Naive thymus-derived CD8-positive, alpha-beta T cell (primary cell): ENCODE measurements at places on chromosomes 16 and 17.

- no peak for DNase-seq
These were observed 12.0 kb upstream of the ENDOV start for GRCh38 chr17:80402959-80403358.

- no peak for DNase-seq
These were observed 4.1 kb downstream of the ST6GALNAC2 start for GRCh38 chr17:76581515-76581914.

- no peak for DNase-seq
These were observed 7.9 kb downstream of the ZNF598 start for GRCh38 chr16:2001456-2002355.

DNA sequence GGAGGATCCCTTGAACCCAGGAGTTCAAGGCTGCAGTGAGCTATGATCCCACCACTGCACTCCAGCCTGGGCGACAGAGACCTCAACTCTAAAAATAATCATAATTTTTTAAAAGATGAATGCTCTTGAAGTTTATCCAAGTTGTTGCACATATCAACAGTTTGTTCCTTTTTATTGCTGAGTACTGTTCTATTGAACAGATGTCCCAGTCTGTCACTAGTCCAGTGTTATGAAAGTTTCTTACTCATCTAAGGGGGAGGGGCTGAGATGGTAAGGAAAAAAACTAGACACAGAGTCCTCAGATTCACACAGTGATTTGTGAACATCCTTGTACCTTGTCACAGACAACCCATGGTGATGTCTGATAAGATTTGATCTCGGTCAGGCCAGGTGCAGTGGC, 3.9 kb downstream of the ACAP1 start:
- DNase-seq: no peak

- DNase-seq: no peak
These were observed 96.7 kb downstream of the AATF start for GRCh38 chr17:37045351-37045922.

GRCh38 chr17:29189355-29189754, 9.2 kb upstream of the MYO18A start:
- no peak for DNase-seq

DNA sequence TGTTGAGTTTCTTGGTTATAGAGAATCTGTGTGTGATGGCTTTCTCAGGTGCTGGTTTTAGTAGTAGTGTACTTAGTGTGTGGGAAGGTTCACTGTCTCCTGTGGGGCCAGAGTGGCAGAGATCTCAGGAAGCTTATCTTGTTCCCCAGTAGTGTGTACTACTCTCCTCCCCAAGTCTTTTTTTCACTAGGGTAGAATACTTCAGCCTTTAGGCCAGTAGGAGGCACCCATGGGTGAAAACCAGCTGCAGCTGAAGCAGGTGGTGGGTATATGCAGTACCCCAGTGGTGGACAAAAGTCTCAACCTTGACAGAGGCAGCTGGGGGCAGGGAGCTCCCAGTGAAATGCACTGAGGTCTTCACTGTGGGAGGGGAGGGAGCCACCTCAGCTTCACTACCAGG, 109.9 kb downstream of the PHKB start:
- DNase-seq: no peak

DNA sequence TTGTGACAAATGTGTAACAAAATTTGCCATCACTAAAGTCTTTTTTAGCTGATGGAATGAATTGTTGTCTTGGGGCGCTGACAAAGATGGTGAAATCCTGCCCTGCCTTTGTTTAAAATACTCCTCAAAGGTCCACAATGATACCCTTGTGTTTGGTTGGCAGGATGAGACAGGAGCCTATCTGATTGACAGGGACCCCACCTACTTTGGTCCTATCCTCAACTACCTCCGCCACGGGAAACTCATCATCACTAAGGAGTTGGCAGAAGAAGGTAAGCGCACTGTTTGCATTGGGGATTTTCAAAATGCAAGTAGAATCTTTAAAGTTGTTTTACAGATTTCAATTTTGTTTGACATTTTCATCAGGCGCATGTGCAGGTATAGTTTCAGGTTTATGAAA, 2.0 kb downstream of the KCTD2 start:
- DNase-seq: no peak

DNA sequence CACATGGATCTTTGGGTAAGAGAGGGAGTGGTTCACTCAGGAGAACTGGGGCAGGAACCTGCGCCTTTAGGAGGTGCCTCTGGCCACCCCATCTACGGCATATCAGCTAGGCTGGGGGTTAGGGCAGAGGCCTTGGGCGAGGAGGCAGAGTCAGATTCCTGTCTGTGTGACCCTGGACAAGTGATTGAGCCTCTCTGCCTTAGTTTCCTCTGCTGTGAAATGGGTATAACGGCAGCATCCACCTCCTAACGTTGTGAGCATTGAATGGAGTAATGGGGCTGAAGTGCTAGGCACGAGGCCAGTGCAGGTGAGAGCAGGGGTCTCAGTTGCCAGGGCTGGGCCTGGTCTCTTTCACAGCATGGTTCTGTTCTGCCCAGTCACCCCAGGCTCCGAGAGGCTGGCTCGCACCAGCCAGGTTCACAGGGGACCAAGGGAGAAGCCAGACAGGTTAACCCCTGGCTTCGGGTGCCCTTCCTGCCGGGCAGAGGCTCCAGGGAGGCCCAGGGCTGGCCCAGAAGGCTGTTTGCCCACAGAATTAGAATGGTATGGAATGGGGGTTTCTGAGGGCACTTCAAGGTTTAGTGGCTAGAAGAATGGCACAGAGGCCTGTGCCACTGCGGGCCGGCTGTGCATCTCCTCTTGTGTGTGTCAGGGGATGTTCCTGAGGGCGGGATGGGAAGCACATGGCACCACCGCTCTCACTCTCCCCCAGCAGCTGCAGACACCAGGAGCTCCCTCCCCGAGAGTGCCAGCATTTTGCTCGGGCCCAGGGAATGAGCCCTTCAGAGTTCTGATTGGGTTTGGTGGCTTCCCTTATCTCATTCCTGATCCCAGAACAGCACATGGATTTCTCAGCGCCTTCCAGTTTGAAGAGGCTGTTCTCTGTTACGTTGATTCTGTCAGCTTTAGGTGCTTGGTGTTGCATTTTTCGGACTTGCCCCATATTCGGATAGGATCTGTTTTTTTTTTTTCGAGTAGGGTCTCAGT, 23.8 kb downstream of the UNC13D start:
- no peak for DNase-seq

DNA sequence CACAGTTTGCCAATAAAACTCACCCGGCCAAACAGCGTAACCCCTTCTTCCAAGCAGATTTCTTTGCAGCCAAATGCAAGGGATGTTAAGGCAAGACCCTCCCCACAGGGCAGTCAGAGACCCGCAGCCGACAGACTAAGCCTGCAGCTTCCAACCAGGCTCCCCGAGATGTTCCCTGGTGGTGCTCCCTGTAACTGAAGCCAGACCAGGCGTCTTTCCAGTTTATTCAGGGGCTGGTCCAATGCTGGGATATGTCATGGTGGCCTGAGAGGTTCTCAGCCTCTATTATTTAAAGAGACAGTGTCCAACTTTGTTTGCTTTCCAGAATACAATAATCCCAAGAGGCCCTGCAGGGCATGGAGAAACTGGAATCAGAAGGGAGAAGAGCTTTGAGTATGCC, at the start of gene PMP22:
Gene PMP22, minus strand, starts transcription at position 196 of the 400 bp plus-strand sequence. CDS start 4,599 bp downstream, outside the sequence.
- no peak for DNase-seq

DNA sequence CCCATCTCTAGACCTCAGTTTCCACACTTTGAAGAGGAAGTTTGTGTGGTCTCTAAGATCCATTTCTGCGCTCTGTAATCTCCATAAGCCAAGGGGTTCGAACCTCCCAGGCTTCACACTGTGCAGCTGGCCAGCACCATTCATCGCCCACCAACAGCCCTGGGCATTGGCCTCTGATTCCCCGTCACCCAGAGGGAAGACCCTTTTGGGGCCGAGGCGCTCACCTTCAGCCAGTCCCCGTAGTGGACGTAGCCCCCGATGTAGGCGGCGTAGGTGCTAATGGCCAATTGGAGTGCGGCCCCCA, 678 bp downstream of the TMEM101 start:
- no peak for DNase-seq

DNA sequence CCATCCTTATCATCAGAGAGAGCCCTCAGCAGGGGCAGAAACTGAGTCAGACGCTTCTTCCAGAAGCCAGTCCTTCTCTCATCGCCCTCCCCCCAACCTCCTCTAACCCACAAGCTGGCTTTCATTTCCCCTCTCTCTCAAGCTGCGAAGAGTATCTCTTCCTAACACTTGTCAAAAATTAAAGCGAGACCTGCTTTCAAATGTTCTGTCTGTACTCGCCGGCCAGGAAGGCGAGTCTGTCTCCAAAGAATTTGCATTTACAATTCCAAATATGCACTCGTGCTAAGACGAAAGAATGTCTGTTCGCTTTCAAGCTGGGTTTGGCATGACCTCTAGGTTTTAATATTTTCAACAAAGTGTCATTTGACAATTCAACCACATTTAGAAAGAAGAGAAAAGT, 140.4 kb downstream of the RGS9 start:
- no peak for DNase-seq

- no peak for DNase-seq
These were observed 88.4 kb downstream of the PLXDC1 start for GRCh38 chr17:39062846-39063680.

- no peak for DNase-seq
These were observed 37.5 kb downstream of the DHRS7B start for GRCh38 chr17:21164216-21164615.

DNA sequence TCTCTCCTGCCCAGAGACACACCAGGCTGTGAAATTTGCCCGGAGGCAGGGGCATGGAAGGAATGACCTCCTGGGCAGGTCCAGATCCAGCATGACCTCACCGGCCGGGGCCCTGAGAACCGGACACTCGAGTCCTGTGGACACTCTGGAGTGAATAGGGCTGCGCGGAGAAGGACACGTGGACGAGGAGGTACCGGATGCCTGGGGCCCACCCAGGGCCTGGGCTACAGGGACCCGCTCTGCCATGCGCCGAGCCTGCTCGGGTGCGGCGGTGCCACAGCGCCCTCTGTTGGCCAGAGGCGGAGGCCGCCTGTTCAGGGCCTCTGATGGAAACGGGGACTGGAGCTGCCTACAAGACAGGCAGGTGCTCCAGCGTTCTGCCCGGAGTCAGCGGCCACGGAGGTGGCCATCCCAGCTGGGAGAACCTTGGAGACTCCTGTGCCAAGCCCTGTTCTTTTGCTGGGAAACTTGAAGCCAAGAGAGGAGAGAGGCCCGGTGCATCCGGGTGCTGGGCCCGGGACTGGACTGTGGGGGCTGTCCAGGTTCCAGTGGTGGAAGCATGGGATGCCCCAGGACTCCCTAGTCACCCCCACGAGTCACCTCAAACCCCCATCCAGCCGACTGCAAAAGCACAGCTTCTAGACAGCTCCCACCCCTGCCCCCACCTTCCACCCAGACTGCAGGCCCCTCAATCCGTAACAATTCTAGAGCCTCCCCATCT, 19.3 kb upstream of the NXPH3 start:
- DNase-seq: peak; percentile 89

GRCh38 chr17:19448341-19449268, 37.6 kb downstream of the RNF112 start:
- DNase-seq: no peak

DNA sequence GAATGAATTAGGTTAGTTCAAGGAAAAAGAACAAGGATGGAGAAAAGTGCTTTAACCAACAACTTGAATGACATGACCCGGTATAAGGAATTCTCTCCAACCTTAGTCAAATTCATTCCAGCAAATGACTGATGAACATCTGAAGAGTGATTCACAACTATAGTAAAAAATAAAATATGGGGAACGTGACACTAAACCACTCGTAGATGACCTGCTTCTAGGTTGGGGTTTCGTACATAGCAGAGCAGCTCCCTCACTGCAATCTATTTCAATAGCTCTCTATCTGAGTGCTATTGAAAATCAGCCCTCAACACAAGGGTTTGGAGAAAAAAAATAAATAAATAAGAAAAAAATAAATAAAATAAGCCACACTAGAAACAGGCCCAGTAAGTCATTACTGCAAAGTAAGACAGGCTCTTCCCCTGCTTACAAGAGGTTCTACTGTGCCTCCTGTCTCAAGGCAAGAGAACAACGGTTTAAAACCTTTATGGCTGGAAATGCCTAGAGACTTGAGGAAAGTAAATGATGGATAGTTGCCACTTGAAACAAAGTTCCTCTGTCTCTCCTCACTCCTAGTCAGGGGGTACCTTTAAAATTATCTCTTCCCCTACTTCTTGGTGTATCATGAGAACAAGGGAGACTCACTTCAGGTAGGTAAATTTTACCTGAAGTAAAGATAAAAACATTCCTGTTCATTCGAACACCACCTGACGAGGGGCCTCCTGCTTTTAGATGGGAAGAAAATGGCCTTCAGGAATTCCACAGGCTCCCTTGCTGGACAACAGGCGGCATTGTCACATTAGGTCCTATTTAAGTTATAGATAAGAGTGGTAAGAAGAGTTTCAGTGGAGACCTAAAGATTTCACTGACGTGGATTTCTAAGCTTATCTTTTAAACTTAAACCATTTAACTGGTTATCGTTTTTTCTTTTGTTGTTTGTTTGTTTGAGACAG, 20.5 kb downstream of the COG7 start:
- DNase-seq: no peak

GRCh38 chr17:34773036-34773435, 188.2 kb downstream of the CCT6B start:
- no peak for DNase-seq

GRCh38 chr16:49754495-49755312, 101.2 kb downstream of the ZNF423 start:
- no peak for DNase-seq

GRCh38 chr17:74759243-74759801, 10.9 kb downstream of the NHERF1 start:
- DNase-seq: no peak

- DNase-seq: no peak
These were observed 3.8 kb upstream of the DHX8 start for GRCh38 chr17:43479948-43480347.

- no peak for DNase-seq
These were observed 2.5 kb downstream of the TAC4 start for GRCh38 chr17:49845321-49845720.

GRCh38 chr17:44402564-44403172, 13.2 kb upstream of the ITGA2B start:
- no peak for DNase-seq

- DNase-seq: no peak
These were observed 712.2 kb downstream of the CDH8 start for GRCh38 chr16:61324044-61324443.

DNA sequence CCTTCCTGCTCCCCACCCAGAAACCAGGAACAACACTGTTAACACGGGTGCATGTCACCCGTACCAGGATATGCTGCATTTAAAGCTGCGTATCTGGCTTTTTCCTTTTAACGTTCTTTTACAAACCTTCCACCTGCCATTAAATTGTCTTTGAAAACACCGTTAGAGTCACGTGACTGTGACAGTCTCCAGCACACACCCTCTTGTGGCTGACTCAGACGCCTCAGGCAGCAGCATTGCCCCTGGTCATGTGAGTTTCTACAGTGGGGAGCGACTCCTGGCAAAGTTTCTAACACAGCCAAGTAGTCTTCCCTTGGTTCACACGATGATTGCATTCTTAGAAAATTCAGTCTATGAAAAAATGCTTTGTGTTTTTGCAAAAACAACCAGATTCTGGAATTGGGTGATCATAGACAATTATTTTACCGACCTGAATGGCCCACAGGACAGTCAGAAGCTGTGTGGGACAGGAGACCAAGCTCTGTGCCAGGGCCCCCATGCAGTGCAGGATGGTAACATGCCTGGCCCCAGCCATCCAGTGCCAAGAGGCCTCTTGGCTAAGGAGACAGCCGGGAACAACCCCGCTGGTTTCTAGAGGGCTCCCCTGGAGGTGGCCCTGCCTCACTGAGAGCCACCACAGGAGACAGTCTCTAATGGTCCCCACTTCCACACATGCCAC, 199.1 kb downstream of the KATNIP start:
- peak; percentile 21 for DNase-seq
